Suprapubic skin (tissue), 4 donors: ENCODE measurements at places on chromosomes 12 and 14. TPM values are rescaled to one million over a fixed set of nuclear protein-coding genes. Genes with fewer than 3 reads are reported as not detected.

DNA sequence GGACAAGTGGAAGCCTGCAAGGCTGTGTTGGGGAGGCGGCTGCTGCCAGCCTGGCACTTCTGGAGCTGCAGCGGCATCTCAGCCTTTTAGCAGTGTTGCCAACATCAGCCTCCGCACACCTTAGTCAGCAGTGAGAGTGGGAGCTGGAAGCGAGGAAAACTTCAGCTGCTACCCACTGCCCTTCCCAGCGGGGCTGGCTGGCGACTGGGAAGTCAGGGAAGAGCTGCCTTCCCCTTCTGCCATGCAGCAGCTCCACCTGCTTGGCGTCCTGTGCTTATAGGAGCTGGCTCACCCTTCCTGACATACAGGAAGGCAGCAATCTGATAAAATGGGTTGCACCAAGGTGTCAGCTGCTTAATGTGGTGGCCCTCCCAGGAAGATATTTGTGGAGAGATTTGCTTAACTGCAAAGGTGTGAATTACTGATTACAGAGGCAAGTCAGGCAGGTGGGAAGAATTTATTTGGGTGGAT lies 15.4 kb upstream of the PLEKHG3 start:
- H3K27ac ChIP-seq, result peak overlapping the region; percentile 18
- peak; percentile 40 for DNase-seq
- H3K27me3 ChIP-seq, result no peaks in the 10 kb centered on the region

GRCh38 chr12:98997899-98998298 lies 352.8 kb downstream of the APAF1 start:
- no peaks in the 10 kb centered on the region for H3K27me3 ChIP-seq
- H3K4me3 ChIP-seq, result no peak overlapping the region
- no peak for DNase-seq
- no peak overlapping the region for H3K27ac ChIP-seq
- no peaks in the 10 kb centered on the region for H3K36me3 ChIP-seq

GRCh38 chr12:62919838-62920237 lies 15.1 kb downstream of the PPM1H start:
- no peaks in the 10 kb centered on the region for H3K36me3 ChIP-seq
- no peak for DNase-seq
- no peaks in the 10 kb centered on the region for H3K27me3 ChIP-seq
- H3K27ac ChIP-seq, result no peak overlapping the region
- H3K4me1 ChIP-seq, result no peaks in the 10 kb centered on the region

Gene CIROP
- total RNA-seq, result not detected

Gene PIWIL1
- total RNA-seq, result not detected

DNA sequence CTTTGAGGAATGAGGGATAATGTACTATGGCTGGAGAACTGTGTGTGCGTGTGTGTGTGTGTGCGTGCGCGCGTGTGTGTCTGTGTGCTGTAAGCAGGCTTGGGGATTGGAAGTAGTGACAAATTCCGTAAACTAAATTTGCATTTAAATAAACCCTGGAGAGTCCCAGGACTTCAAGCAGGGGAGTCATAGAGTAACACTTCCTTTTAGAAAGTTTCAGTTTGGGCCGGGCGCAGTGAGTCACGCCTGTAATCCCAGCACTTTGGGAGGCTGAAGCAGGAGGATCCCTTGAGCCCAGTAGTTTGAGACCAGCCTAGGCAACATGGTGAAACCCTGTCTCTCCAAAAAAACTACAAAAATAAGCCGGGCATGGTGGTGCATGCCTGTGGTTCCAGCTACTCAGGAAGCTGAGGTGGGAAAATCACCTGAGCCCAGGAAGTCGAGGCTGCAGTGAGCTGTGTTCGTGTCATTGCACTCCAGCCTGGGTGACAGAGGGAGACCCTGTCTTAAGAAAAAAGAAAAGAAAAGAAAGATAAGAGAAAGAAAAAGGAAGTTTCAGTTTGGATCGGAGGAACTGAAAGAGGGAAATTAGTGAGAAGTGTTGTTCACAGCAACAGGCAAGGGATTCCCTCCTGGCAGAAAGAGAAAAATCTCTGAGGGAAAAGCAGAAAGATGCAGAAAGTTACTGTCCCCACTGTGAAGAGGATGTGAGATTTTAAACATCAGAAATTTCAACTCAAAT lies 222.7 kb upstream of the SOX5 start:
- no peaks in the 10 kb centered on the region for H3K36me3 ChIP-seq
- H3K4me3 ChIP-seq, result no peak overlapping the region
- no peaks in the 10 kb centered on the region for H3K27me3 ChIP-seq
- no peaks in the 10 kb centered on the region for H3K4me1 ChIP-seq
- H3K27ac ChIP-seq, result no peak overlapping the region

Gene AQP6
- not detected for total RNA-seq

DNA sequence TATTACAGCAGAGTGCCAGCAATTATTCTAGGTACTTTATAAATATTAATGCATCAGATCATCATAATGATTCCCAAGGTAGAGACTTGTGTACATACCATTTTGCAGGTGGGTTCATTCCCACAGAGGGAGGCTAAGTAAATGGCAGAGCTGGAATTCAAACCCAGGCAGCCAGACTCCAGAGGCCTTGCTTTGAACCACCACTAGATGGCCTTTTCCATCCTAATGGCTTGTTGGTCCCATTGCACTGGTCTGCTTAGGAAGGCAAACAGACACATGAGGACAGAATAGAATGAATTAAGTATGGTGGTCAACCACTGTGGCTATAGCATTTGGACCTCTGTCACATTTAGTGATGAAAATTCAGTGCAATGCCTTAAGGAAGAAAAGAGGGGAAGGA lies 158.7 kb downstream of the METTL25 start:
- no peaks in the 10 kb centered on the region for H3K36me3 ChIP-seq

Gene SPIC
- not detected for total RNA-seq

GRCh38 chr12:94080341-94081009 lies 67.9 kb upstream of the PLXNC1 start:
- H3K4me3 ChIP-seq, result no peak overlapping the region
- H3K27ac ChIP-seq, result no peak overlapping the region
- no peaks in the 10 kb centered on the region for H3K27me3 ChIP-seq
- no peaks in the 10 kb centered on the region for H3K36me3 ChIP-seq

- DNase-seq, result no peak
- H3K4me1 ChIP-seq, result no peaks in the 10 kb centered on the region
- no peaks in the 10 kb centered on the region for H3K27me3 ChIP-seq
- H3K27ac ChIP-seq, result no peak overlapping the region
- H3K36me3 ChIP-seq, result no peaks in the 10 kb centered on the region
- no peak overlapping the region for H3K4me3 ChIP-seq
Observed at GRCh38 chr14:105053421-105053820, 11.8 kb downstream of the GPR132 start.

DNA sequence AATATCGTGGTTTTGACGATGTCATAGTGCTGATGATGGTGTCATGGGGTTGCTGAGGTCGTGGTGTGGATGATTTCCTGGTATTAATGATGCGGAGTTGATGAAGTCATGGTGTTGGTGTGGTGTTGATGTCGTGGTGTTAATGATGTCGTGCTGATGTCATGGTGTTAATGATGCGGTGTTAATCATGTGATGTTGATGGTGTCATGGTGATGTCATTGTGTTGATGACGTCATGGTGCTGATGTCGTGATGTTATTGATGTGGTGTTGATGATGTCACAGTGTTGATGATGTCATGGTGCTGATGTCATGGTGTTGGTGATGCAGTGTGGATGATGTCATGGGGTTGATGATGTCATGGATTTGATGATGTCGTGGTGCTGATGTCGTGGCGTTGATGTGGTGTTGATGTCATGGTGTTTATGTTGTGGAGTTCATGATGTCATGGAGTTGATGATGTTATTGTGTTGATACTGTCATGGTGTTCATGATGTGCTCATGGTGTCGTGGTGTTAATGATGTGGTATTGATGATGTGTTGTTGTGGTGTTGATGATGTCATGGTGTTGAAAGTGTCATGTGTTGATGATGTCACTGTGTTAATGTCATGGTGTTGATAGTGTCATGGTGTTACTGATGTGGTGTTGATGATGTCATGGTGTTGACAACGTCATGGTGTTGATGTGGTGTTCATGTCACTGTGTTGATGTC lies 48.5 kb upstream of the RIMBP2 start:
- DNase-seq, result no peak
- no peaks in the 10 kb centered on the region for H3K36me3 ChIP-seq
- H3K27me3 ChIP-seq, result peaks cover 38% of the 10 kb centered on the region
- H3K27ac ChIP-seq, result no peak overlapping the region
- H3K4me3 ChIP-seq, result no peak overlapping the region
- H3K4me1 ChIP-seq, result peaks cover 3% of the 10 kb centered on the region

DNA sequence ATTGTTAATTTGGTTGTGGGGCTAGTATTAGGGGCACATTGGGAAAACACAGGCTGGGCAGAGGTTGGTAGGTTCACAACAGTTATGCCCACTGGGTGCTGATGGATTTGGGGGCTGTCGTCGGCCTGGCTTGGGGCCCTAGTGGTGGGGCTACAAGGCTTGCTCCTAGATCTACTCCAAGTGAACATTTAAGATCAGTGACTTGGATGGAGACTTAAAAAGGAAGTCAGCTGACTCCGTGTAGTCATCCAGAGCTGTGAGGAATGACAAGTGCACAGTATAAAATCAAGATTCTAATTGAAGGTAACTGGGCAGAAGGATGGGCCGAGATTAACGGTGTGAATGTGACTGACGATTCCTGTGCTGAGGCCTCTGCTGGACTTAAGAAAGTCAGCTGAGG lies 12.8 kb upstream of the NR4A1 start:
- H3K27ac ChIP-seq, result no peak overlapping the region
- DNase-seq, result no peak
- no peaks in the 10 kb centered on the region for H3K36me3 ChIP-seq
- H3K27me3 ChIP-seq, result no peaks in the 10 kb centered on the region
- peak overlapping the region; percentile 79 for H3K4me3 ChIP-seq
- peaks cover 53% of the 10 kb centered on the region for H3K4me1 ChIP-seq

Gene ABCC9
- 8.2 TPM for total RNA-seq

GRCh38 chr12:32870716-32871115 lies 25.9 kb downstream of the PKP2 start:
- peaks cover 4% of the 10 kb centered on the region for H3K36me3 ChIP-seq
- no peaks in the 10 kb centered on the region for H3K4me1 ChIP-seq

GRCh38 chr12:124334266-124334665 lies 39.4 kb downstream of the RFLNA start:
- no peaks in the 10 kb centered on the region for H3K27me3 ChIP-seq
- DNase-seq, result no peak
- H3K4me1 ChIP-seq, result no peaks in the 10 kb centered on the region
- peaks cover 95% of the 10 kb centered on the region for H3K36me3 ChIP-seq
- no peak overlapping the region for H3K27ac ChIP-seq
- no peak overlapping the region for H3K4me3 ChIP-seq

Gene SMCO2
- total RNA-seq, result 0.53 TPM

- no peak overlapping the region for H3K4me3 ChIP-seq
- H3K27me3 ChIP-seq, result no peaks in the 10 kb centered on the region
- peaks cover 12% of the 10 kb centered on the region for H3K4me1 ChIP-seq
Observed at GRCh38 chr12:92921877-92922276, 7.2 kb downstream of the EEA1 start.

DNA sequence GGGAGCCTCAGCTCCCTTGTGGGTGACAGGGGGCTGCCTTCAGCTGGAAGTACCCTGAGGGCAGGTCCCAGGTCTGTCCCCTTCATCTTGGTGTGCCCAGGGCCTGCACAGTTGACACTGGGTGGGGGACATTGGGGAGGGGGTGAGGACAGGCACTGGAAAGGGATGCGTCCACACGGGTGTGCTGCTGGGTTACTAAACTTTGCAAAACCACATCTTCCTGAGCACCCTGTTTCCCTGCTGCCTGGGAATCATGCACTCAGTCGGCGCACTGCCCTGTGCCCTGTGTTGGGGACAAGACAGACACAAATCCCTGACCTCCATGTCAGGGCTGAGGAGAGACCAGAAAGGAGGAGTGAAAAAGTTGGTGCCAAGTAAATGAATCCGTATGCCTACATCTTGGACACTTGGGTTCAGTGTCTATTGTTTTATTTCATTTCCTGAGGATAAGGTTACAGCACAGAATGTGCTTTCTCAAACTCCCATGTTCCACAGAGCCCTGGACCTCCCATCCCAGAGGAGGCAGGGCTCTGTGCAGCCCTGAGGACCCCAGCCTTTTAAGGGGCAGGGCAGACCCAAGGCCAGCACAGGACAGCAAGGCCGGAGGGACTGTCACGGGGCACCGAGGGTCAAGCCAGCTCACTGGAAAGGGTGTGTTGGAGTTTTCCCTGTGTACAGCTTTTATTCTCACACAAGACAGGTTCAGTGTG lies 2.9 kb upstream of the SLC25A29 start:
- H3K27me3 ChIP-seq, result no peaks in the 10 kb centered on the region
- H3K27ac ChIP-seq, result peak overlapping the region; percentile 29
- DNase-seq, result no peak
- H3K4me1 ChIP-seq, result peaks cover 53% of the 10 kb centered on the region
- no peak overlapping the region for H3K4me3 ChIP-seq

DNA sequence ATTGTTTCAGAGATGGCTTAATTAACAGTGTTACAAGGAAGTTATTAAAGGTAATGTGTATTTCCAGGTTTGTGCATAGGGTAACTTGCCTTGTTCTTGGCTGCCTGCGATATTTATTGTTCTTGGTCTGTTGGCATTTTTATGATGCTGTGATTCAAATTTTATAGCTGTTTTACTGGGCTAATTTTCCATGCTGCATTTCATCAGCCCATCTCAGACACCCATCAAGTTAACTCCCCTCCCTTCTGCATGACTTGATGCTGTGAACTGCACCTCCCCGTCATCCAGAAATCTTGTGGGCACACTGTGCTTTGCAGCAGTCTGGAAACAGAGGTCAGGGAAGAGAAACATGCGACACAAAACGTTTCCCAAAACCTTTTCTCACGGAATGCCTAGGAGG lies 1049.2 kb downstream of the AACS start:
- no peak for DNase-seq
- H3K36me3 ChIP-seq, result no peaks in the 10 kb centered on the region
- no peaks in the 10 kb centered on the region for H3K4me1 ChIP-seq

Gene GYS2
- not detected for total RNA-seq

- H3K36me3 ChIP-seq, result peaks cover 90% of the 10 kb centered on the region
- no peak overlapping the region for H3K27ac ChIP-seq
- H3K4me1 ChIP-seq, result no peaks in the 10 kb centered on the region
- no peak overlapping the region for H3K4me3 ChIP-seq
- no peaks in the 10 kb centered on the region for H3K27me3 ChIP-seq
Observed at GRCh38 chr12:109497675-109498074, 20.2 kb downstream of the UBE3B start.

DNA sequence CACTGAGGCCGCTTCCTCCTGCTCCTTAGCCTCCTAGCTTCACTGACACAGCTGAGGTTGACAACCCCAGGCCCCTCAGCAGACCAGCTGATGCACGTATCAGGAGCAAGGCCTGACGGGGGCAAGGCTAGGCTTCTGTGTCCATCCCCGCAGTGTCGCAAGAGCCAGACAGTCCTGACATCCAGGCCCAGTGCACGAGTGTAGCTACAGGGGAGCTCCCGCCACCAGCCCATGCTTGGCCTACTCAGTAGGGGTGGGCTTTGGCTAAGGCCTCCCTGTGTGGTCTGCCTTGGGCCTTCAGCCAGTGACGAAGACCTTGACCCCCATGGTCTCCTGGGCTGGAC lies 179.1 kb downstream of the DPF3 start:
- no peaks in the 10 kb centered on the region for H3K36me3 ChIP-seq
- no peak overlapping the region for H3K4me3 ChIP-seq
- no peak overlapping the region for H3K27ac ChIP-seq
- no peak for DNase-seq

Gene BORCS5
- total RNA-seq, result 51.6 TPM

Gene CISTR
- total RNA-seq, result not detected

- peaks cover 26% of the 10 kb centered on the region for H3K4me1 ChIP-seq
- no peaks in the 10 kb centered on the region for H3K27me3 ChIP-seq
- no peaks in the 10 kb centered on the region for H3K36me3 ChIP-seq
- no peak overlapping the region for H3K27ac ChIP-seq
Observed at GRCh38 chr14:101961746-101962502, 2.4 kb upstream of the DYNC1H1 start.
